ENCODE measurements at places on chromosomes 13 and 19.

DNA sequence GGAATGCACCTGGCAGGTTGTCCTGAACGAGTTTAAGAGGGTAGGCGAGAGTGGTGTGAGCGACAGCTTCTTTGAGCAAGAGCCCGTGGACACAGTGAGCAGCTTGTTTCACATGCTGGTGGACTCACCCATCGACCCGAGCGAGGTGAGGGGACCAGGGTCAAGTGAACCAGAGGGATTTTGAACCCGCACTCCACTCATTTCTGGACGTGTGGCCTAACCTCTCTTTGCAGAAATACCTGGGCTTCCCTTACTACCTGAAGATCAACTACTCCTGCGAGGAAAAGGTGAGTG, 1.7 kb downstream of the CATSPERG start:
- no peak for DNase-seq

- peak; percentile 59 for DNase-seq
Measured at GRCh38 chr19:4636151-4636717, 3.1 kb upstream of the TNFAIP8L1 start.

DNA sequence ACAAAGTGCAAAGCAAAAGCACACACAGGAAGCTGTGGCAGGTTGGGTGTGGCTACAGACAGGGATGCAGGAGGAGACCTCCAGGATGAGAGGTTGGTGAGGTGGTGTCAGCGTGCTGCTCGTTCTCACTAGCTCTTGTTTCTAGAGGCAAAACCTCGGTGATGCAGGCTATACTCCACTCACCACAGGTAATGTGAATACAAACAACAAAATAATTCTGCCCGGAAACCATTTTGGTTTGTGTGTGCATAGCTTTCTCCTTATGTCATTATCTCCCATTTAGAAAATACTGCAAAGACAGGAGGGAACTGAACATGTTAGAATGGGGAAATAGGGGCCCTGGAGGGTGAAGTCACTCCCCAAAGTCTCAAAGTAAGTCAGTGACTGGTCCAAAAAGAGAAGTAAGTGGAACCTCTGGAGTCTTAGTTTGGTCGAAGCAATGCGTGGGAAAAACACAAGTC, 9.4 kb downstream of the LCP1 start:
- DNase-seq: no peak

- DNase-seq: no peak
Measured at GRCh38 chr19:14672188-14672872, 2.3 kb downstream of the ADGRE3 start.

DNA sequence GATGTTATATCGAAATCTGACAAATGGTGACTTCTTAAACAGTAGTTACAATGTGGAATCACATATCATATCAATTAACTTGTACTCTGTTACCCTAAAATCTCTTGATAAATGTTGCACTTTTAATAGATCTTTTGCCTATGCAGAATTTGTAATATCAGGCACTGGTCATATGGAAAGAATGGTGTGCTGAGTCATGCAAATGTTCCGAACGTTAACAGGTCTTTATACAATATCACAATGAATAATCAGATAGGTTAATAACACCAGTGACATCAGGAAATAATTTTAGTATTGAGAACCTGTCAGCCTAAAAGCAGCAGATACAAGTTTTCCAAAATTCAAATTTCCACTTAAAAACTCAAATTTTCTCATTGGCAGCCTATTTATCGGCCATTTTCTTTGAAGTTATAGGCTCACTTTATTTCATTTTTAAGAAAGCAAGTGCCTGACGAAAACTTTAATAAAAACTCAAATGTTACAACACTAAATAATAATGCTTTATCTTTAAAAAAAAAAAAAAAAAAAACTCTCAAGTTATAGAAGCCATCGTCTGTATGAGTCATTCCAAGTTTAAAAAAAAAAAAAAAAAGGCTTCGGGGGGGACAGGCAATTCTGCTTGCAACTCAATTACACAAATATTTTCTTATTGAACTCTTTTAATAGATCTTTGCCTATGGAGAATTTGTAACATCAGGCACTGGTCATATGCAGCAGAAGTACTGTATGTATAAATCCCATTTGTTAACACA, 180.9 kb downstream of the DIAPH3 start:
- DNase-seq: peak; percentile 35

DNA sequence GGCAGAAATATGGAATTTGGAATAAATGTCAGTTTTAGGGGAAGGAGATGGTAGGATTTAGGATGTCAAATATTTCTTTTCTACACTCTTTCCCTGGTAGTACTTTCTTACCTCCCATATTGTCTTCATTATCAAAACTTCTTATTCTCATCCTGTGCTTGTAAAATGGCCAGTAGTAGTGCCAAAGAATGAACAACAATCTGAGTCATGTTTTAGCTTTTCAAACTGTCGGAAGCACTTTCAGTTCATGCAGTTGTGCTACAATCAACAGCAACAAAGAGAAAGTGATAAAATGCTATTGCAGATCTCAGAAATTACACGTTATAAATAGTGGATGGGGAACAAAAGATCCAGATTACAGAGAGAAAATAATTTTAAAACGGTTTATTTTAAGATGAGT, 193.7 kb upstream of the RXFP2 start:
- DNase-seq: peak; percentile 50

DNA sequence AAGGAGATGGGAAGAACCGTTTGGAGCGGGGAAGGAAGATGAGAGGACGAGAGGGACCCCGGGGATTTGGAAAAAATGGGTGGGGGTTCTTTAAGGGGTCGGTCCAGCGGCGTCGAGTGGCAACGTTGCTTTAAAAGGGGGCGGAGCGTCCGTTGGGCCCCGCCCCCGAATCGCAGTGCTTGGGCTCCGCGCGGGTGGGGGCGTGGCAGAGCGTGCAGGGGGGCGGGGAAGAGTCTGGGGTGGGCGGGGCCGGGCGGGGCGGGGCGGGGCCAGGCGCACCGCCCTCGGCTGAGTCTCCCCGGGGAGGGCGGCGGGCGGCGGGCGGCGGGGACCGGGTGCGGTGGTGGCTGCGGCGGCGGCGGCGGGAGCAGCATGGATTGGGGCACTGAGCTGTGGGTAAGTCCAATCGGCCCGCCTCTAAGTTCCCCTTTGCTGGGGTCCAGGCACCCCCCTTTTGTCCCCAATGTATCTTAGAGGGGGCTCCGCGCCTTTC, at the start of gene TRIP10:
Gene TRIP10, plus strand, starts transcription at position 291 of the 493 bp plus-strand sequence. Its CDS starts 82 bp downstream, at position 373.
- peak; percentile 82 for DNase-seq

GRCh38 chr19:33551676-33552075, 30.1 kb upstream of the PEPD start:
- DNase-seq: no peak

DNA sequence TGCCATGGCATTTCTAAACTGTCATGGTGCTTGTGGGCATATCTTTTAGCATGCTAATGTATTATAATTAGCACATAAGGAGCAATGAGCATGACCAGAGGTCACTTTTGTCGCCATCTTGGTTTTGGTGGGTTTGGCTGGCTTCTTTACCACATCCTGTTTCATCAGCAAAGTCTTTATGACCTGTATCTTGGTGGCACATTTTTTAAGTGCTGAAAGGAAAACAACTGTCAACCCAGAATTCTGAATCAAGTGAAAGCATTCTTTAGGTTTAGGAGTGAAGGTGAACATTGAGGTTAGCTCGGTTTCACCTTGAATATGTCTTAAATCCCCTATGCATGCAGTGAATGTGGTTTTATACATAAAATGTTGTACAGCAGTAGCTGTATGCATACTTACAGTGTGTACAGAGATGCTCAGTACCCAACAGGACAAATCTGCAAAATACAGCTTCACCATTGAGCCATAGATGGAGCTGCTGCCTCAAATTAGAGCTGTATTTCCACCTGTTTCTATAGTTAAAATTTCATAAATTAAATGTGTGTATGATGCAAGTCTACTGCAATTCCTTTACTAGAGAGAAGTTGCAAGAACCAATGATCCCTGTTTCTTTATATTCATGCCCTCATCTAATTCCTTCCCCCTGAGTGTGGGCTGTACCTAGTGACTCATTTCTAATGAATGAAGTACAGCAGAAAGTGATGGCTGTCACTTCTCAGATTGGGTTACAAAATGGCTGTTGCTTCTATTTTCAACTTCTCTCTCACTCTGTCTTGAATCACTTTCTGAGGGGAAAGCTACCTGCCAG, 25.2 kb upstream of the IGSF23 start:
- peak; percentile 98 for DNase-seq

- DNase-seq: no peak
Measured at GRCh38 chr19:41801792-41802211, 5.4 kb downstream of the CEACAM3 start.

DNA sequence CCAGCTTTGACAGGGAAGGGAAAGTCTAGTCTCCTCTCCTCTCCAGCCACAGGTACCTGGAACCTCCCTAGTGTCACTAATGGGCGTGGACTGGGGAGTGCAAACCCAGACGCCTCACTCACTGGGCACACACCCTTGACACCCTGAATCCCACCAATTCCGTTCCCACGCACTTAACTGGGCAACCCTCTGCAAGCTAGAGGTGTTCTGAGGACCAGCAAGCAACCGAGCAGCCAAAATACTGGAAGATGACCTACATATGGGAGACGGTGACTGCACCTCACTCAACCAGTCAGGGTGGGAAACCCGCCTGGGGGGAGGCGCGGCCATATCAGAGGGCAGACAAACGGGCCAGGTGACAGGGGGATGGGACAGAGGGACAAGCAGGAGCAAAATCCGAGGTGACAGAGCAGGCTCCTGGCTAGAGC, 991 bp downstream of the ABHD17A start:
- no peak for DNase-seq
